Dermis blood vessel endothelial cell (primary cell): ENCODE measurements at places on chromosomes 4 and X. TPM values are rescaled to one million over a fixed set of nuclear protein-coding genes. Genes with fewer than 3 reads are reported as not detected.

GRCh38 chr4:70405765-70406164, 8.0 kb downstream of the OPRPN start:
- no peak for DNase-seq

DNA sequence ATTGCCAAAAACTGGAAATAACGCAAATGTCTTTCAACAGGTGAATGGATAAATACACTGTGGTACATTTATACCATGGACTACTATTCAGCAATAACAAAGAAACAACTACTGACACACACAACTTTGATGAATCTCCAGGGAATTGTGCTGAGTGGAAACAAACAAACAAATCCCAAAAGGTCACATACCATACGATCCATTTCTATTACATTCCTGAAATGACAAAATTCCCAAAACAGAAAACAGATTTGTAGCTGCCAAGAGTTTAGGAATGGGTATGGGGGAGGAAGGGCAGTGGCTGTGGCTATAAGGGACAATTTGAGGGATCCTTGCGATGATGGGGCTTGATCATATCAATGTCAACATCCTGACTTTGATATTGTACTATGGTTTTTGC, 2.5 kb downstream of the ZNF182 start:
- DNase-seq, result peak; percentile 5

DNA sequence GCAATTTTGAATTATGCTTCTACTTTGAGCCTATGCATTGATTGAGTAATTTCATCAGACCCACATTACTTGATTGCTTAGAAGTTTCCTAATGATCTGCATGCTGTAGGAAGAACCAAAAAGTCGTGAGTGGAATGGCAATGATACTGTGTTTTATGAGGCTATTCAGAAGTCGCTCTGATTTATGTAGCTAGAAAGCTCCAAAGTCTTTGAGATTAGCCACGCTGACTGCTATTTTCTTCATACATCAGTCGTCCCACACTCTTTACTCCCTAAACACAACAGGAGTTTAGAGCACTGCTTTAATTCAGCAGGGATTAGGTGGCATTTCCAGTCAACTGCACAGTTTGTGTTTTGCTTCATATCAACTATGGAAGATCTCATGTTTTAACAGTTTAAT, 4.1 kb downstream of the GRID2 start:
- no peak for DNase-seq

- no peak for DNase-seq
Measured at GRCh38 chrX:81231476-81231875, 29.6 kb downstream of the SH3BGRL start.

- DNase-seq, result no peak
Measured at GRCh38 chr4:39178706-39179105, 3.6 kb upstream of the WDR19 start.

GRCh38 chr4:146349306-146349705, 135.0 kb downstream of the REELD1 start:
- no peak for DNase-seq

- DNase-seq, result no peak
Measured at GRCh38 chrX:312621-313331, 5.8 kb downstream of the GTPBP6 start.

DNA sequence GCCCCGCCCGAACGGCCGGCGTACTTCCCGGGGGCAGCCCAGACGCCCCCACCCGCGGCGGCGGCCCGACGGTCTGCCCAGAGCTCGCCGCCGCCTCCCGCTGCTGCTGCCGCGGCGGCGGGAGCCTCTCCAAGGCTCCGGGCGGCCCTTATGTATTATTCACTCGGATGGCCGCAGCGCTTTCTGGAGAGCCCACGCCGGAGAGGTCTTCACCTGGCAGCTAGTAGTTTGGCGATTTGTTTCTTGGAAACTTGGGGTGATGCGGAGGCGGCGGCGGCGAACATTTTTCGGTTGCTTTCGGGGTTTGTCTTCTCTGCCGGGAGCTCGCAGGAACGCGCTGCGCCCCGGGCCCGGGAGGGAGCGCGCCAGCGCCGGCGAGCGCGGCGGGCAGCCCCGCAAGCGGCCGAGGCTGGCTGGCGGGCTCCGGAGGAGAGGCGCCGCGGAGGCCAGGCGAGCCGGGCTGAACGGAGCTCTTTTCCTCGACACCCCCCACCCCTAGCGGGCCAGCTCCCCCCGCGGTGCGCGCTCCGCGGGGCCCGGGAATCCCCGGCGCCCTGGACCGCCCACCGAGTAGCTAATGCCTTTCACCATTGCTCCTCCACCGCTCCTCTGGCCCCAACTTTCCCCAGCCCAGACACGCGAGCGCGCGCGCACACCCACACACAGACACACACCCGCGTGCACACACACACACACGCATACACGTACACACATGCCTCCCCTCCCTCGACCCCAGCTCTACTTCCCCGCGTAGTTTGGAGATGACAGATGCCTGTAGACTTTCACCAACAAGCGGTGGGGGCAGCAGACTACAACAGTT, 113.5 kb downstream of the DHX15 start:
- peak; percentile 53 for DNase-seq

GRCh38 chr4:25770847-25771246, 91.9 kb downstream of the SEL1L3 start:
- no peak for DNase-seq

DNA sequence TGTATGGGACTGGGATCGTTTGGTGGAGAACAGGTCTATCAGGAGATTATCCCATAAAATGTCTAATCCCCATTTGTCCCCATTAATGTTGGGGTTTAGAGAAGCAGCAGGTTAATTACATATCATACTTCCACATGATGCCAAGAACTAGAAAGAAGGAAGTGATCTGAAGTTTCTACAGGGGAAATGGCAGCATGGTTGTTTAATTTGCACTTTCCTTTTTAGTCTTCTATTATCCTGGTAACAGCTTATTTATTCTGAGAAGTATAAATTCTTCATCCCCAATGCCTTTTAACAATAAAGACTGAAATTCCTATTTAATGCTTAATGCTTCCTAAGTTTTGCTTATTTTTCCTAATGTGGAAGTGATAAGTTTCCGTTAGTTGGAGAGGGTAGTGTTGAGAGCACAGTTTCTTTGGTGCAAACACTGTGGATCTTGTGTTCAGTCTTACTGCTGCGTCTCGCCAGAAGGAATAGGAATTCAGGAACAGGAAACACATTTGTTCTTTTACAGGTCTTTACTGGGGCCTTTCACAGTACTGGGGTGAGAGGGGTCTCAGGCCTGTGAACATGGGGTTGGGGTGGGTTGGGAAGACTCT, 59.5 kb upstream of the TADA2B start:
- peak; percentile 85 for DNase-seq

GRCh38 chrX:6729626-6730025, 194.7 kb upstream of the VCX3A start:
- no peak for DNase-seq

DNA sequence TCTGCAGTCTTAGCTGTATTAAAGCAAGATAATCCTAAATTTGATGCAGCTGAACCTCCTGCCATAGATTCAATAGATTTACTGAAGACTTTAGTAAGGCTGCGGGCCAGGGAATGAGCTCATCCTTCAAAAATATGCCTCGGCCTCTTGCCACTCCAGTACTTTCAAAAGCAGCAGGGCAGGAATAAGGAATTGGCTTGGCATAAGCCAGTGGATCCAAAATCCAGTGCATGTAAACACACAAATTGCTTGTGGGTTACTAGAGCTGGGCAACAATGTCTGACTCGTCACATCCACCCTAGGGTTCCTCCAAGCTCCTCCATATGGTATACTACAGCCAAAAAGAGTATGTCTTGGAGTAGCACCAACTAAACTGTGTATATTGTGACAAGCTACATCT, 165.0 kb downstream of the AMELX start:
- no peak for DNase-seq

CT45A5 gene
- total RNA-seq, result not detected in 2 replicates

C4orf36 gene
- under 0.01 and 0.33 TPM in 2 replicates for total RNA-seq
